ENCODE measurements at places on chromosomes 1 and 21.

GRCh38 chr1:184506481-184506880 is 119.7 kb downstream of the C1orf21 start:
- no peak for DNase-seq

GRCh38 chr1:159007726-159008125 is 2.0 kb upstream of the IFI16 start:
- no peak for DNase-seq

DNA sequence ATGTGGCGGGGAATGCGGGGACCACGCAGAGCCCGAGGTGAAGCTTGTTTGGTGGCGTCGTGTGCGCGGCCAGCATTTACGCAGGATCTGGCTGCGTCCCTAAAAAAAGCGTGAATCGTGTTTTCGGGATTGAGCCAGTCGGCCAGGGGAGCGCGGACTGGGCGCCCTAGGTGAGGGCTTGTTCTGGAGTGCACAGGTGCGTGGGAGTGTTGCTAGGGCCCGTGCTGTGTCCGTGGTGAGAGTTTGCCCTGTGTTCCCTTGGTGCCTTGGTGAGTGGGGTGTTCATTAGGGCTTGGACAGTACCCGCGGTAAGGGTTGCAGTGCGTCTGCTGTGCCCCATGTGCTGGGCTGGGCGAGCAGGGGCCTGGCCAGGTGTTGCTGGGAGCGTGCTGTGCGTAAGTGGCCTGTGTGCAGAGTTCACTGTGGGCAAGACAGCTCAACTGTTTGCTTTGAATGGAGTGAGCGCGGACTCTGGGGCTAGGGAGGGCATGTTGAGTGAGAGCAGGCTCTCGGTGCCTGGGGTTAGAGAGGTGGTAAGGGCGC is 673 bp downstream of the CD46 start:
- no peak for DNase-seq

GRCh38 chr1:66533804-66534740 is at the start of gene SGIP1:
SGIP1 (plus strand) TSS chr1:66534153; CDS start chr1:66534359, 206 bp downstream.
- DNase-seq, result peak; percentile 52

DNA sequence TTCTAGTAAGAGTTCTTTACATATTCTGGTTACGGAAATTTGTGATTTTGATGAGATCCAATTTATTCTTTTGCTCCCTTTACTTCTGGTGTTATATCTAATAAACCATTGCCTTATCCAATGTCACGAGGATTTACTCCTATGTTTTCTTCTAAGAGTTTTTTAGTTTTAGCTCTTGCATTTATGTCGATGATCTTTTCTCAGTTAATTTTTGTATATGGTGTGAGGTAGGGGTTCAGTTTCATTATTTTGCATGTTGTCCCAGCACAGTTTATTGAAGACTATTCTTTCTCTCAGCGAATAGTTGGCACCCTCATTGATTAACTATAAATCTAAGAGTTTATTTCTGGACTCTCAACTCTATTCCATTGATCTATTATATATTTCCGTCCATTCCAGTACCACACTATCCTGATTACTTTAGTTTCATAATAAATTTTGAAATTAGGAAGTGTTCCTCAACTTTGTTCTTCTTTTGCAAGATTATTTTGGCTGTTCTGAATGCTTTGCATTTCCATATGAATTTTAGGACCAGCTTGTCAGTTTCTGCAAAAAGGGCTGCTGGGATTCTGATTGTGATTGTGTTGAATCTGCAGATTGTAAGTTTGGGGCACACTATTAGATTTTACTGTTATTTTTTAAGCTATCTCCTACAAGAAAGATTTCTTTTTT is 4.0 kb downstream of the KDM1A start:
- no peak for DNase-seq

GRCh38 chr1:14850563-14850962 is 252.1 kb downstream of the KAZN start:
- no peak for DNase-seq

GRCh38 chr1:18072066-18072465 is 35.5 kb upstream of the IGSF21 start:
- DNase-seq, result no peak

- peak; percentile 38 for DNase-seq
These were observed 779 bp downstream of the SLC44A3 start for GRCh38 chr1:94820936-94821335.

- DNase-seq, result no peak
These were observed 31.3 kb upstream of the BTG2 start for GRCh38 chr1:203273869-203274602.

DNA sequence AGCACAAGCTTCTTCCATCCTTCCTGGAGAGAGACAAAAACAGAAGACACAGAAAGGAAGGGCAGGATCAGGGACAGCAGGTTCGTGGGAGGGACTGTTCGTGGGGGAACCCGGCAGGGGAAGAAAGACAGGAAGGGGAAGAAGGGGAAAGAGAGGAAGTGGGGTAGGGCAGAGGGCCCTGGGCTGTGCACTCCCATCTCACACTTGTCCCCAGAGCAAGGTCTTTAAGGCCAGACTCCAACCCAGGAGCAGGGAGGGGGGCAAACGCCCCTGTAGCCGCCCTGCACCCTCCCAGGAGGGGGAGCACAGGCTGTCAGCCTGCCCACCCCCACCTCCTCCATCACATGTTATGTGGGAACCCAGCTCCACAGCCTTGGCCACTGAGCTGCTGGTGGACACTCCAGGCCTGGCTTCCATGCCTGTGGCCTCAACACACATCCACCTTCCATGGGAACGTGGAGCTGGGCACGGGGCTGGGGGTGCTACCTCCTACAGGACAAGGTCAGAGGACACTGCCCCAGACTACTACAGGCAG is 9.3 kb downstream of the SLC19A1 start:
- no peak for DNase-seq

DNA sequence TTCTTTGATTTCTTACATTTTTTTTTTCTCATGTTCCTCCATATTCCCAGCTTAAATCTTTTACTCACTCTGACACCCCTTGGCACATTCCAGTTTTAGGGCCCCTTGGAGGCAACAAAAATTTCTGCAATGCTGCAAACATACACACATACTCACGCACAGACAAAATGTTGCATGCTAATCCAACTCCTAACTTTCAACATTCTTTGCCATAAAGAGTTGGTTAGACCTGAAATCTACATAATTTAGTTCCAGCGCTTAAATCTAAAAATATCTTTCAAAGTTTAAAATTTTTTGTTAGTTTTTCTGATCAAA is 103.9 kb downstream of the PTPN14 start:
- no peak for DNase-seq
